ENCODE measurements at places on chromosomes 12 and 14. TPM values are rescaled to one million over a fixed set of nuclear protein-coding genes. Genes with fewer than 3 reads are reported as not detected.
A peak's percentile ranks its signal among the peaks of the same experiment; 100 is the strongest.

GRCh38 chr12:105384220-105384619 lies 53.7 kb downstream of the C12orf75 start:
- DNase-seq: no peak

DNA sequence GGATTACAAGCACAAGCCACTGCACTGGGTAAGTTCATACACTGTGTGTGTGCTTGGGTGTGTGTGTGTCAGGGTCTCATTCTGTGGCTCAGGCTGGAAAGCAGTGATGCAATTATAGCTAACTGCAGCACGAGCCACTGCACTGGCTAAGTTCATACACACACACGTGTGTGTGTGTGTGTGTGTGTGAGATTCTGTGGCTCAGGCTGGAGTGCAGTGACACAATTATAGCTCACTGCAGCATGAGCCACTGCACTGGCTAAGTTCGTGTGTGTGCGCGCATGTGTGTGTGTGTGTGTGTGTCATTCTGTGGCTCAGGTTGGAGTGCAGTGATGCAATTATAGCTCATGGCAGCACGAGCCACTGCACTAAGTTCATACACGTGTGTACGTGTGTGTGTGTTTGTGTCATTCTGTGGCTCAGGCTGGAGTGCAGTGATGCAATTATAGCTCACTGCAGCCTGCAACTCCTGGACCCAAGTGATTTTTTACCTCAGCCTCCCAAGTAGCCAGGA lies 85.4 kb downstream of the HECTD1 start:
- no peak for DNase-seq

DNA sequence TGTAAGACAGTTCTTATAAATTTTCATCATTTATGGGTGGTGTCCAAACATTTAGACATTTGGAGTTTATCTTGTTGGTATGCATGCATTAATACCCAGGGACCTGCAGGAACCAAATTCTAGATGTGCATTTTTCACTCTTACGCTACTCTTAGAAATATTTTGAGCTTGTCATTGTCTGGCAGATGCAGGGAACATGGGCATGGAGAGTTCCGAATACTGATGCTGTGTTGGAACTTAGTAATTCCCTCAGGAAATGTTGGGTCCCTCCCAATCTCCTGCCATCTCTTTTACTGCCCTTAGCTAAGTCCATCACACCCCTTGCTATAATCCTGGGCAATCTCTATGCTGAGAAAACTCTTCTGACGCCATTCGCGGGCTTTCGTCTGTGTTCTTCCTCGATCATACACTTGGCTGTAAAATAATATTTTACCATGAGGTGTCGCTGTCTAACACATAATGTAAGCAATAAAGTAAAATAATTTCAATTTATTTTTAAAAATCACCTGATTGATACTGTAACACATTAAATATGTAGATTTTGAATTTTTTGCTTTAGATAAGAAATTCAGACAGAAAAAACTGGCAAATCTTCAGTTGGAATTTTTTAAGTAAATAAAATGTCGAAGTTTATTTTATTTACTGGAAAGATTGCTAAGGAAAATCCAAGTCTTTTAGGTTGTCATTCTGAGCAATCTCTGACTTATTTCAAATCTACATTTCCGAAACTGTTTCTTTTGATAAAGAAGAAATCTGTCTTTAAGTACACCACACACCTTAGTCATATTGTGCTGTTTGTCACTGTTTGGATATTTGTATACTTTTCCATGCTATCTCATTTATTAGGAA lies 304.1 kb upstream of the SSTR1 start:
- peak; percentile 77 for DNase-seq

- no peak for DNase-seq
These were observed 19.2 kb upstream of the LGALS3 start for GRCh38 chr14:55109836-55110235.

DNA sequence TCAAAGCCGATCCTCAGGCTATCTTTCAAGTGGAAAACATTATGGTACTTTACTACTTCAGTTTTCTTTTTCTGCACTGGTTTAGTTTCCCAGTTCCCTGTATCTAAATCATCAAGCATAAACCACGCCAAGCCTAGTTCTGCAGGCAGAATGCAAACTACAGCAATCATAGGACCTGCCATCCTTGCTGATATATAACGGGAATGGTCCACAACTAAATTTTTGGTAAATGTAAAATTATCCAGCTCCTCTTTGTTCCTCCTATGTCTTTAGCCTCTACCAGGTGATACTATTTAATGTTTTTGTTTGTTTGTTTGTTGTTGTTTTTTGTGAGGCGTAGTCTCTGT lies 19.3 kb upstream of the PALS1 start:
- no peak for DNase-seq

DNA sequence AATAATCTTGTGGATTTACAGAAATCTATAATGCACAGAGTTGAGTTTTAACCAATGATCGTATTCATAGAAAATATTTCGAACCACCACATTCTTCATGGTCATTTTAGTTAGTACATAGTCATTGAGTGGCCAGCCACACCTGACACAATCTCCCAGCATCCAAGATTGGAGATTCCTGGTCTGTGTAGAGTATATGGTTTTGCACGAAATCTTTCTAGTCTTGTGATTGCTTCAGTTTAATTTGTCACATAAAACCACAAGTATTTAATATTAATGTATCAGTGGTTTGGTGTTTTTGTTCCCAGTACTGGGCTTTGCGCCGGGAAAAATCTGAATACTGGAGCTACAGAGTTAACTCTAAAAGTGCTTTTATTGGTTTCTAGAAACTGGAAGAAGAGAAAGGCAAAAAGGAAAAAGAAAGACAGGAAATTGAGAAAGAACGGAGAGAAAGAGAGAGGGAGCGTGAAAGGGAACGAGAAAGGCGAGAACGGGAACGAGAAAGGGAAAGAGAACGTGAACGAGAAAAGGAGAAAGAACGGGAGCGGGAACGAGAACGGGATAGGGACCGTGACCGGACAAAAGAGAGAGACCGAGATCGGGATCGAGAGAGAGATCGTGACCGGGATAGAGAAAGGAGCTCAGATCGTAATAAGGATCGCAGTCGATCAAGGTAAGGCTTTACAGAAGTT lies 33.4 kb upstream of the PSEN1 start:
- DNase-seq: no peak

DNA sequence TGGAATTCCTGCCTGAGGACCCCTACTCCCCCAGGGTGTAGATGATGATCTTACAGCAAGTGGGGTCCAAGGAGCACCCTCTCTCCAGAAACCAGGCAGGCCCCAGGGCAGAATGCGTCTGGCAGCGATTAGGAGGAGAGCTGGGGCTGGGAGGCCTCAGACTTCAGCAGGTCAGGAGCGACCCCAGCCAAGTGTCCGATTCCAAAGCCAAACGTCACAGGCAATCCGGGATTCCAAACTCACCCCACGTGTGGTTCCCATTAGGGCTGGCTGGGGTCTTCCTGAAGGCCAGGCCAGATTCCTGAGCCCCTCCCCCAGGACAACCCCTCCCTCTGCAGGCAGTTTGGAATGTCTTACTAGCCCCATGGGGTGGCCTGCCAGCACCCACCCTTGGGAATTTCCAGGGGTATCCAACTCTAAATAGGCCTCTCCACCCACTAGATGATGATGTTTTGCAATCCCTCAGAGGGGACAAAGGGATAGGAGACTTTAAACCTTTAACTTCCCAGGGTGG lies 17.3 kb upstream of the FIGNL2 start:
- no peak for DNase-seq

DNA sequence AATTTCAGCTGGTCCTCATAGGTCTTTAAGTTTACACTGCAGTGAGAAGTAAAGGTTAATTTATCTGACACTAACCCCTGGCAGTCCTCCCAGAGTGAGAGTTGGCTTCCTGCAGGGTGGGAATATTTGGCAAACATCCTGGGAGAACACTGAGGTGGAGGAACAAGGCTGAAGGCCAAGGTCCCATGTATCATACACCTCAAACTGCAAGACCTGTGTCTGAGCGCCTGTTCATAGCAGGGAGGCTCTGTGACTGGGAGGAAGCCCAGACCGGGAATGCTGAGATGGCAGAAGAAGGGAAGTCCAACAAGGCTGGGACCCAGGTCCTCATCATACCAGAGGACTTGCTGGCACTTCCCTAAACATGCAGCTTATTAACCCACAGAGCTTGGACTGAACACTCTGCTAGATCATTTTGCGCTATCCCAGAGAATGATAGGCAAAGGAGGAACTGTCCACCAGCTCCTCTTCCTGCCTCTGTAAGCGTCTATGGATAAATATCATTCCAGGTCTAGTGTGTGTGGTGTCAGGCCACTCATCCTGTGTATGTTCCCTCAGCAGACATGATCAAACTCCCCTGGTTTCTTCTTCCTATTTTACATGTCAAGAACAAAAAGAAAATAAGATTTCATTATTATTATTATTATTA lies 199.6 kb upstream of the CNOT2 start:
- DNase-seq: no peak

- no peak for DNase-seq
These were observed 30.3 kb downstream of the BCAT1 start for GRCh38 chr12:24918596-24918995.

The SLC7A8 gene
- total RNA-seq: 54.6 TPM

The KRT6A gene
- 6.8 TPM for total RNA-seq

Data from hepatocyte (in vitro differentiated cells).